ENCODE measurements at places on chromosomes 1 and 21. TPM values are rescaled to one million over a fixed set of nuclear protein-coding genes. Genes with fewer than 3 reads are reported as not detected.

DNA sequence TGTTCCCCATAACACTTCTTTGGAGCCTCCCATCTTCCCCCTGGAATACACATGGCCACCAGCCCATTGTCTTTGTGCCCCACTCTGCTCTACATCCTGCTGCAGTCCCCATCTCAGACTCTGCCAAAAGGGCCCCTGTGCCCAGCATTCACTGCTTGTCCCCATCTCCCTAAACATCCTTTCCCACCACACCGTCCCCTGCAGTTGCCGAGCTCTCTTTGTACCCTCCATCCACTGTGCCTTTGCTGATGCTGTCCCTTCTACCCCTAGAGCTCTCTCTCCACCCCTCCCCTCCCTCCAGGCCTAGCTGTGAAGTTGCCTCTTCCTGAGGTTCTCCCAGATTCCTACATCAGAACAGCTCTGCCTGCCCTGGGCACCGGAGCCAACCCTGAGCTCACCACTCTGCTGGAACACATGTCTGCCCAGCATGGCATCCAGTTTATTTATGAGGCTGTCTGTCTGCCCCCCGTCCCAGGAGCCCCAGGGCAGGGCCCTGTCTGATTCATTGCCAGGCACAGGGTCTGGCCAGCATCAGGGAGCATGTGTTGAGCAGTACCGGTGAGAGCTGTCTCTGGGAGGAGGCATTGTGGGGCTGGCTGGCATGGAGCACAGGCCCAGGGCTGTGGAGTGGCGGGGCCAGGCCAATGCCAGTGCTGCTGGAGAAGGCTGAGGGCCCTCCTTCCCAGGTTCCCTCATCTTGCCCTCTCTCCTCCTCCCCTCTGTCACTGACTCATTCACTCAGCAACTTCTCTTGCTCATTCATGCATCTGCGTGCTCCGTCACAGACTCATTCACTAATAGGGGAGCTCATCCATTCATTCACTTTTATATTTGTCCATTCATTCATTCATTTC, 28.8 kb downstream of the EDN2 start:
- H3K27me3 ChIP-seq, result no peaks in the 10 kb centered on the region
- H3K4me3 ChIP-seq, result no peak overlapping the region
- H3K4me1 ChIP-seq, result no peaks in the 10 kb centered on the region
- DNase-seq, result peak; percentile 96
- H3K27ac ChIP-seq, result no peak overlapping the region
- no peaks in the 10 kb centered on the region for H3K36me3 ChIP-seq

DNA sequence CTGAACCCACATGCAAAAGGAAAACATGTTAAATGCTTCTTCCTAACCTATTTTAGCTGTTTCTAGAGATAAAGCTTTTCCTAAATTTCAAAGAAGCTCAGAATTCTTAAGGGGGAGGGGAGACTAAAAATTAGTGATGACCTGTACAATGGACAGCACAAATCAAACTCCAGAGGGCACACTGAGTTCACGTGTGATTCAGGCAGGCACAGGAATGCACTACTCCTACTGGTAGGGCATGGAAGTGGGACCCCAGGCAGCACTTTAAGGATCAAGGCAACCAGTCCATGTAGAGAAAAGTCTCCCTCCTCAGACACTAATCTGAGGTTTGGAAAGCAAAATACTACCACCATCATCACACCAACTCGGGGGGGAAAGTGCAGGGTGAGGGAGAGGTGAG, 31.3 kb upstream of the CLCA4 start:
- DNase-seq, result no peak
- H3K4me1 ChIP-seq, result no peaks in the 10 kb centered on the region
- H3K27ac ChIP-seq, result no peak overlapping the region
- no peak overlapping the region for H3K4me3 ChIP-seq
- no peaks in the 10 kb centered on the region for H3K36me3 ChIP-seq

DNA sequence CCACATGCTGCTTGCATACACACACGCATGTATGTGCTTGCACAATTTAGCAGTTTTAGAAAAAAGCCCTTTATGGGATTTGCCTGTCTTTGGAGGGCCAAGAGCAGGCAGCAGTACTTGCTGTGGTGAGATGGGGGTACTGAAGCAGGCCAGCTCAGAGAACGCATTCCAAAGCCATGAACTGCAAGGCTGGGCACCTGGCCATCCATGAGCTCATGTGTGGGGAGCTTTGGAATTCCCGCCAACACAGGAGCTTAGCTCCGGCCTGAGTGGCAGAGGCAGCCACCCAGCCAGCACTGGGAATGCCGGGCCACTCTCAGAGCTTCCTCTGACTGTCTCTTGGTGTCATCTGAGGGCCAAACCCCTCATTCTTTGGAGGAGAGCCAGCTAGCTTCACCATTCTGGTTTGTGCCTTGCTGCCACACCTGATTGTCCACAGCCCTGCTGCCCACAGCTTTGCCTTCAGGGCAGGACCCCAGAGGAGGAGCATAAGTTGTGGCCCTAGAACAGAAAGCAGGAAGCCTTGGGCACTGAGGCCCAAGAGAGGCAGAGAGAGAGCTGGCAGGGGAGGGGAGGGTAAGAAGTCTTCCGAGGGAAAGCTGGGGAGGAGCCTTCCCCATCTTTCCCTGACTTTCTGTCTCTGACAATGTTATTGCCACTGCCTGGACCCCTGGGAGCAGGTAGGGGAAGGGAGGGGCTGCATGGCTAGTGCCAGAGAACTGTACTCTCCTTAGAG, 92.1 kb upstream of the POU3F1 start:
- peaks cover 25% of the 10 kb centered on the region for H3K4me1 ChIP-seq
- peak; percentile 99 for DNase-seq
- peak overlapping the region; percentile 27 for H3K27ac ChIP-seq
- H3K4me3 ChIP-seq, result no peak overlapping the region

DNA sequence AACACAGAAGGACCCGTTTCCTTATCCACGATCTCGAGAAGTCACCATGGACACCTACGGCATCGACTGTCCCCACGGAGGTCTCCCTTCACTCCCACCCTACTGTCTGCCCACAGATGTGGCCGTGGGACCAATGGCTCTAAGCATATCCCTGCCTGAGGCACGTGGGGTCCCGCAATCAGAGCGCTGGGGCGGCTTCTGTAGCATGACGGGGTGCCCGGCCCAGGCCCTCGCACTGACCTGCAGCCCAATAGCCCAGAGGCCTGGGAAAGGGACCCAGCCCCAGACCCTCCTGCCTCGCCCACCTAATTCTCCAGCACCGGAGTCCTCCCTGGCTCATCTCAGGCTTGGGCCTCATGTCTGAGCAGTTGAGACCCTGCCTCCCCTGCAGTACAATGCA, 132.5 kb downstream of the NPHP4 start:
- no peak for DNase-seq
- no peak overlapping the region for H3K27ac ChIP-seq
- H3K4me3 ChIP-seq, result no peak overlapping the region

- H3K4me3 ChIP-seq, result no peak overlapping the region
- H3K27me3 ChIP-seq, result no peaks in the 10 kb centered on the region
- H3K36me3 ChIP-seq, result no peaks in the 10 kb centered on the region
- peaks cover 4% of the 10 kb centered on the region for H3K4me1 ChIP-seq
- peak; percentile 92 for DNase-seq
These were observed 14.8 kb upstream of the ZNF436 start for GRCh38 chr1:23384312-23385058.

DNA sequence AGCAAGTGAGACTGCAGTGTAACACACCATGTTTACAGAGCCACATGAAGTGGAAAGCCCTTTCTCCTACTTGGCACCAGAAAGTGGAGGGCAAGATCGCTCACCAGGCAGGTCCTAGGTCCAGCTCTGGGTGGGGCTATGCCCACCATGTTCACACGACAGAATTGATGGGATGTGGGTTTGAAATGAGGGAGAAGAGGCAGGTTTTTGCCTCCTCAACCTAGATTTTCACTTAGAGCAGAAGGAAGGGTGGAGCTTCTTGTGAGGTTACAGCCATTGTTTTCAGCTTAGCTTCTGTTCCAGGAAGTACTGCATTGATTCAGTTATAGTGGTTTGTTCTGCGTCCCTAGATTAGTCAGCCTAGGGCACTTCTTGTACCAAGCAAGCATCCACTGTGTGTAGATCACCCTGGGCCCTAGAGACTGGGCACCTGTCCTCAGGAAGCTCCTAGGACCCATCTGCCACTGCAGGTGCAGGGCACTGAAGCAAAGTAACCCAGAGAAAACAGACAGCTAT, 2.3 kb downstream of the CD53 start:
- H3K27ac ChIP-seq, result no peak overlapping the region
- no peak for DNase-seq
- H3K4me3 ChIP-seq, result no peak overlapping the region
- no peaks in the 10 kb centered on the region for H3K27me3 ChIP-seq
- H3K36me3 ChIP-seq, result no peaks in the 10 kb centered on the region
- no peaks in the 10 kb centered on the region for H3K4me1 ChIP-seq

The RAB7B gene
- total RNA-seq, result 7.7 TPM

The HTR6 gene
- not detected for total RNA-seq

Measured in osteoblast (primary cell).